ENCODE measurements at places on chromosomes 2 and 18.

DNA sequence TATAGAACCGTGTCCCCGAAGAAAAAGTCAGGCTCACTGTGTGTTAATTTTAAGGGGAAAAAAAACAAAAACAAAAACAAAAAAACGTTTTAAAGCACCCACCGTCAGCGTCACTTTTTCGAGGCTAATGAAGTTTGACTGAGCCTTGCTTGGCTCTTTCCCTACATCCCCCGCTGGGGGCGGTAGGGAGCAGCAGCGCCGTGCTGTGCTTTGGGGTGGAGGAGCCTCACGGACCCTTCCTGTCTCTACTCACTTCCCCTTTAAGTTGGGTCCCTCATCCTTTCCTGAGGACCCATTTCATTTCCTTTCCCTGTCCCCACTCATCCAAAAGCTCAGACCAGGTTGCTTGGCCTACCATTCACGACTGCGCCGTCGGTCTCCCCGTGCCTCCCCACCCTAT lies 82.8 kb upstream of the RPL31 start:
- no peak for DNase-seq

DNA sequence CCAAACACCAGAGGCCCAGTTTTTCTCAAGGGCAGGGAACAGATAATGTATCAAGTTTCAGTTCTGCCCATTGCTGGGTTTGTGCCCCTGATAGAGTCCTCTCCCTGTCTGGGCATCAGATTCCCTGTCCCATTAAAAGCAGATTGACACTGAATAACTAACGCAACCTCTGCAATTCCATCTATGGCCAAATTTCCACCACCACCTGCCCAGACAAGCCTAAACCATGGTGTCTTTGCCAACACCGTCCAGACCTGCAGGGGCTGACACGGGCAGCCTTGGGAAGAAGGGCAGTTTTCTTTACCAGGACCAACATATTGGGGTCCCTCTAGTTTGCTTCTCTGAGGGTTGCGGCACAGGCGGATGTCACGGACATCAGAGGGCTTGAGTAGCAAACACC lies 26.4 kb upstream of the PAX8 start:
- no peak for DNase-seq

DNA sequence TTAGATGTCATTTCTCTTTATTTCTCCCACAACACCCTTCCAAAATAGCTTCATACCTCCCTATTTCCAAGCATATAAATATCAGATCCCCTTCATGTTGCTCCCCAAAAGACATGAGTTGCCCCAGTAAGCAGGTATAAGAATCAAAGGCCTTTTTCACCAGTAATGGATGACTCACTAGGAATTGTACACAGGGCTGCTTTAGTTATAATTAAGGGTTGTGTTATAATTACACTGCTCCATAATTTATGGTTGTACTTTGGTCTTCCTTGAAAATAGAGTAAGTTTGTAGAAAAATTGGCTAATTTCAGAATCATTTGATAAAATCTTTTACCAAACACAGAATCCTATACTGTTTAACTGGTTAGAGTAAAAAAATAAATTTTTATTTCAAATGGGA lies 8.8 kb upstream of the AQP4 start:
- no peak for DNase-seq

DNA sequence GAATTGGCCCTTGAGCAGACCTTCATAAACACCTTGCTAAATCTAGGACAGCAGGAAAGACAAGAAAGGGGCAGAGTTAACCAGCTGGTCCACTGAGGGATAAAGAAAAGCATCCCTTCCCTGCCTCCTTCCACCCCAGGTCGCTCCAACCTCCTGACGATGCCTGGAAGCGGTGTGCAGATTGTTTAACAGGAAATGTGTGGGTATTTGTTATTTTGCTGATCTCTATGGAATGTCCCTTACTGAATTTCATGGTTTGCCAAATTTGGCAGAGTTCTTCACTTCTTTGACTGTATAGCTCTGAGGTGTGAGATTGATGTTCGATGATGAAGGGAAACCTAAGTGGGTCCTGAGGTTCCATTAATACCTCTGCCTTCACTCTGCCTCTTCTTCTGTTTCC lies 72.9 kb downstream of the MAP3K20 start:
- no peak for DNase-seq

- no peak for DNase-seq
These were observed 31.9 kb downstream of the SPAG16 start for GRCh38 chr2:213316001-213316735.

DNA sequence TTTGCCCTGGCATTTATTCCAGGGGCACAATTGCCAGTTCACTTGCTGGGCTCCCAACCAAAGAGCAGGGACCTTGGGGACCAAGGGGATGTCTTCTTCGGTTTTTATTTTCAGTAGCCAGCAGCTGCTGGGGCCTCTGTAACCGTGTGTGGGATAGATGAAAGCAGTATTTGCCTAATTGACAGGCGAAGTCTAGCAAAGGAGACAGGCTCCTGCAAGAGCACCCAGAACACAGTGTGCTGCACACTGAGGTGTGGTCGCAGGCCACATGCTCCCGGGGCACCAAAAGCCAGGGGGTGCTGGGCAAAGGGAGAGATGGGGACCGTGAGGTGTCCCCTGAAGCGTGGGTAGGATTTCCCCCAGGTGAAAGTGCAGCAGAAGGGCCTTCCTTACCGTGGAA lies 5.3 kb downstream of the SAG start:
- no peak for DNase-seq

DNA sequence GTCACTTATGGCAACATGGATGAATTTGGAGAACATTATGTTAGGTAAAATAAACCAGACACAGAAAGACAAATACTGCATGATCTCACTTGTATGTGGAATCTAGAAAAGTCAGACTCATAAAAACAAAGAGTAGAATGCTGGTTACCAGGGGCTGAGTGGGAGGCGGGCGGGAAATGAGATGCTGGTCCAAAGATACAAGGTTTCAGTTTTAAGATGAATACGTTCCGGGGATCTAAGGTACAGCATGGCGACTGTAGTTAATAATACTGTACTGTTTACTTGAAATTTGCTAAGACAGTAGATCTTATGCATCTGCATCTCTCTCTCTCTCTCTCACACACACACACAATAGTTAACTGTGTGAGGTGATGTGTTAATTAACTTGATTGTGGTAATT lies 14.2 kb downstream of the FAM110C start:
- DNase-seq = no peak

GRCh38 chr2:178309541-178309940 lies 115.2 kb downstream of the OSBPL6 start:
- DNase-seq = no peak

DNA sequence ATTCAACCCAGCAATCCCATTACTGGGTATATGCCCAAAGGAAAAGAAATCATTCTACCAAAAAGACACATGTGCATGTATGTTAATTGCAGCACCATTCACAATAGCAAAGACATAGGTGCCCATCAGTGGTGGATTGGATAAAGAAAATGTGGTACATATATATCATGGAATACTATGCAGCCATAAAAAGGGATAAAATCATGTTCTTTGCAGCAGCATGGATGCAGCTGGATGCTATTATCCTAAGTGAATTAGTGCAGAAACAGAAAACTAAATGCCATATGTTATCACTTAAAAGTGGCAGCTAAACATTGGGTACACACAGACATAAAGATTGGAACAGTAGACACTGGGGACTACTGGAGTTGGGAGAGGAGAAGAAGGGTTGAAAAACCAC lies 82.2 kb downstream of the MYO3B start:
- DNase-seq = no peak

DNA sequence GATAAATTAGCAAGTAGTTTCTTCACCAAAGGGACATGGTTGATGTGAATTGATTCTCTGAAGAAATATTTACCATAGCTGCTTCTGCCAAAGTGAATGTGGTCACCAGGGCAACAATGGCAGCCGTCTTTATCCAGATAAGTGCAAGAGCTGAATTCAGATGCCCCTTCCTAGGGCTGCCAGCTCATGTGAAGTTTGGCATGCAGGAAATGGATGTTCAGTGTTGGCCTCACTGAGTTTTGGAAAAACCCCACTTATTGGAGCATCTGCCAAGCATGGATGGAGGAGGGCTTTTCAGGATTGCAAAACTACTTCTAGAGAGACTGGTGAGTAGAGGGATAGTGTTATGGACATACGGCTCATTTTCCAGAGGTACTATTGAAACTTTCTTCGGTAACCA lies 80.8 kb downstream of the FMNL2 start:
- peak; percentile 69 for DNase-seq

DNA sequence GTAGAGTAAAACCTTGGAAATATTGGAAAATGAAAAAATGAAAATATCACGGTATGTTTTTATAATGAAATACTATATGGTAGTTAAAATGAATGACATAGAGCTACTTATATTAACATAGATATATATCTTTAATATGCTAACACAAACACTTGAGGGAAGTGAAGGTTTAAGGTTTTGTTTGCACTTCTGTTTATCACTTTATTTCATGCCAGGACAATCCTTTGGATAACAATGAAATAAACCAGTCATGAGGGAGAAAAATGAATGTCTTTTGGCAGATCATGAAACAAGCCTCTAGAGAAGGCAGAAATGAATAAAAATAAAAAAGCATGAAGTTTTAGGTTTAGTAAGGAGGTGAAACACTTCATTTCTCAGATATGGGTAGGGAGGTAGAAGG lies 89.9 kb downstream of the BAZ2B start:
- no peak for DNase-seq

- no peak for DNase-seq
These were observed 35.9 kb downstream of the B4GALT6 start for GRCh38 chr18:31648458-31648857.

GRCh38 chr2:33210626-33211025 lies 263.9 kb downstream of the LTBP1 start:
- DNase-seq = peak; percentile 92

- DNase-seq = peak; percentile 10
These were observed 249.2 kb upstream of the SLC39A10 start for GRCh38 chr2:195407783-195408182.

DNA sequence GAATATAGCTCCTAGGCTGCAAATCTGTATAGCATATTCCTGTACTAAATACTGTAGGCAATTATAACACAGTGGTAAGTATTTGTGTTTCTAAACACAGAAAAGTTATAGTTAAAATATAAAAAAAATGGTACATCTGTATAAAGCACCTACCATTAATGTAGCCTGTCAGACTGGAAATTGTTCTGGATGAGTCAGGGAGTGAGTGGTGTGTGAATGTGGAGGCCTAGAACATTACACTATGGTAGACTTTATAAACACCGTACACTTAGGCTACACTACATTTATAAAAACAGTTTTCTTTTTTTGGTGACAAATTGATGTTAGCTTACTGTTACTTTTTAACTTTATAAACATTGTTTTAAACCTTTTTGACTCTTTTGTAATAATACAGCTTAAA lies 226.3 kb downstream of the CCDC85A start:
- DNase-seq = no peak

- peak; percentile 57 for DNase-seq
These were observed 177.6 kb downstream of the ZNF407 start for GRCh38 chr18:74775239-74775638.

GRCh38 chr2:12771154-12771553 lies 54.4 kb downstream of the TRIB2 start:
- DNase-seq = no peak

GRCh38 chr2:171253900-171254650 lies 93.4 kb upstream of the TLK1 start:
- DNase-seq = no peak

DNA sequence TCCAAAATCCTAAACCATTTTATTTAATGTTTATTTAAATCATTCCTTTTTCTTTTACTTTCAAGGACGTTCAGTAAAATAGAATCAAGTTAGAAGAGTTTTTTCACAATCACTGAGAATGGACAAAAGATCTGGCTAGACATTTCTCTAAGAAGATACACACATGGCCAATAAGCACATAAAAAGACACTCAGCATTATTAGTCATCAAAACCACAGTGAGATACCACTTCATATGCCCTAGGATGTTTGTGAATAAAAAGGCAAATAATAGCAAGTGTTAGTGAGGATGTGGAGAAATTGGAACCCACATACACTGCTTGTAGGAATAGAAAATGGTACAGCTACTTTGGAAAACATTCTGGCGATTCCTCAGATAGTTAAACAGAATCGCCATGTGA lies 76.1 kb downstream of the RHBDD1 start:
- DNase-seq = no peak

- no peak for DNase-seq
These were observed 256.5 kb downstream of the CNTNAP5 start for GRCh38 chr2:124281541-124281940.
